ENCODE measurements at places on chromosomes 4 and X.

DNA sequence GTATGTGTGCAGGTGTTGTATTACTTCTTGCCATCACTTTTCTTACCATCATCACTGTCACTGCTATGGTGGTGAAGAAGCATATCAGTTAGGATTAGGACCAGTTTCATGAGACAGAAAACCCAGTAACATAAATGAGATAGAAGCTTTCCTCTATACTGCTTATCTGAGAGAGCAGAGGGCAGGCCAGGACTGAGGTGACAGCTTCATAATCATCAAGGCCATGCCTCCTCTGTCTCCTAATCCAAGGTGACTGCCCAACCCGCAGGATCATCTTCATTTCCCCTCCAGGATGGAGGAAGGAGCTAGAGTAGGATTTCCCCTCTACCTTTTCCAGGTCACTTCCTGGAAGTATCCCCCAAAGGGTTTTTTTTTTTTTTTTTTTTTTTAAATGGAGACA, 35.4 kb downstream of the TMEM131L start:
- DNase-seq, result no peak

DNA sequence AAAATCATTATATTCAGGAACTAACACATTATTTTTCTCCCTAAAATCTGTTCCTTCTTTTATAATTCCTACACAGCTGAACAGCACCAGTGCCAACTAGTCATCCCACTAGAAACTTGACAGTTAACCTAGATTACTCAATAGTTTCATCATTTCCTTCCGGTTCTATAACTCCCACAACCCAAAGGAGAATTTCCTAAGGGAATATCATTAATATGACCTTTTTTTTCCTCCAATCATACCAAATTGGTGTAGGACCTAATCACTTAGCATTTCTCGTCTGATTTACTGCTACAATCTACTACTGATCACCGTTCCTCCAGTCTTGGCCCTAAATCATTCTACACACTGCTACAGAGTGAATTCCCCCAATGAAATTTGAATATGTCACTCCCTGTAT, 45.9 kb downstream of the WDFY3 start:
- DNase-seq, result peak; percentile 63

- DNase-seq, result no peak
These were observed 69.4 kb upstream of the PJA1 start for GRCh38 chrX:69234624-69235023.

GRCh38 chr4:185730387-185730786, 81.6 kb downstream of the SORBS2 start:
- DNase-seq, result no peak

DNA sequence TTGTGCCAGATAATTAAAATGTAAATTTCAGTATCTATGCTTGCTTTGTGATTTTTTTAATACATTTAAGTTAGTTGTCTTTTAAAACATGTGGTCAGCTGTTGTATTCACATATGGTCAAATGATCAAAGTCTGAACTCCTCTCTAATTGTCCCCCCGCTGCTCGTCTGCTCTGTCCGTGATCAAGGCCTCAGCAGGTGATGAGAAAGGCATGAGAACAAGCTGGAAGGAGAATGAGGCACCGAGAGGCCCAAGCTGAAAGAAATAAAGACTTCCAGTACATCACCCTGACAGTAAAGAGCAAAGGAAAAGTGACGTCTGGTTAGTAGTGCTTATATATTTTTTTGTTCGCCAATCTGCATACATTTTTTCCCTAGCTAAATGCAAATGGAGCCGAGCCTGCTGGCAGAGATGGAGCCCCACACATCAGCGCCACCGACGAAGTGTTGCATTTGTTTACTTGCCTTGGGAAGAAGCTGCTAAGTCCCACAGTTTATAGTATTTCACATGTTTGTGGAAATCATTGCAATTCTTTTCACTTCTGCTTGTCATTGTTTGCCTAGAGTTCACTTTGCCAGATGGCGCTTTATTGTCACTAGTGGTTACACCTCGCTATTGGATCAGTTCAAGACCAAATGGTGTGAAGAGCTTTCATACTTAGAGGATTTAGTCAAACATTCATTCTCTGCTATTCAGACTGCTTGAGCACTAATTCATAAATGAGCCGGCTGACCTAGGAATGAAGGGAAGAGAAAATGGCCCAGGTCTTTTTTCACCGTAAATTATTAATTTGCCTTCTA, 181.5 kb downstream of the ZIC3 start:
- no peak for DNase-seq

GRCh38 chr4:13117185-13117584, 367.0 kb downstream of the RAB28 start:
- DNase-seq, result no peak

GRCh38 chr4:20496068-20496467, 204.2 kb upstream of the PACRGL start:
- DNase-seq, result no peak

DNA sequence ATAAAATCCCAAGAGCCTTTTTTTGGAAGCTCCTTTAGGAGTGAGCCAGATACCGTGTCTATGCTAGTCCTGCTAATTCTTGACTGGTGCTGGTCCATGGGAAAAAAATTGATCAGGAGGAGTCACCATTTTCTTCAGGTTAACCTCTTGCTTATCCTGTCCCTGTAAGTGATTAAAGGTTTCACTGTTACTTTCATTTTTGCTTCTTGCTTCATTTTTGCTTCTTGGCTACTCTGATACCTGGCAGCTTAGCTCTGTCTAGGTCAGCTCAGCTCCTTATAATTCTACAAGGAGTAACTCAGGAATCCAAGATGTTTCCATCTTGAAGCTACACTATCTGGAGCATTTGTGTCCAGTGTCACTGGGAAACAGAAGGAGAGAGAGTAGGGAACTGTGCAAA, 45.7 kb downstream of the AFM start:
- no peak for DNase-seq

DNA sequence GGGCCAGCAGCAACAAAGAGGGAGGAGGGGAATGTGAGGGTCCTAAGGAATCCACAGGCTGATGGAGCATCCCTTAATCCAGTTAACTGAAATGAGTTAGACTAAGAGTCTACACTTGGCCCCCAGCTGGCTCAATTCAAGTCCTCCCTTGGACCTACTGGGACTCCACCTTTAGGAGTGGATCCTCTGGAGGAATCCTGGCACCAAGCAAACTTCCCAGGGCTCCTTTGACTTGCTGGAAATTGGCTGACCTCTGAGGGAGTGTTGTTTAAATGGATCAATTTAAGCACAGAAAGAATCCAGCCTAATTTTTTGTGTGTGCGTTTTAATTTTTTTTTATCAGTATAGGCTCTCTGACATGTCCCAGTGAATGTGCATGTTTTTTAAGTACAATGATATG, 114.7 kb downstream of the SHROOM3 start:
- DNase-seq, result no peak

- DNase-seq, result no peak
These were observed 229.4 kb upstream of the GATB start for GRCh38 chr4:151990201-151990600.

DNA sequence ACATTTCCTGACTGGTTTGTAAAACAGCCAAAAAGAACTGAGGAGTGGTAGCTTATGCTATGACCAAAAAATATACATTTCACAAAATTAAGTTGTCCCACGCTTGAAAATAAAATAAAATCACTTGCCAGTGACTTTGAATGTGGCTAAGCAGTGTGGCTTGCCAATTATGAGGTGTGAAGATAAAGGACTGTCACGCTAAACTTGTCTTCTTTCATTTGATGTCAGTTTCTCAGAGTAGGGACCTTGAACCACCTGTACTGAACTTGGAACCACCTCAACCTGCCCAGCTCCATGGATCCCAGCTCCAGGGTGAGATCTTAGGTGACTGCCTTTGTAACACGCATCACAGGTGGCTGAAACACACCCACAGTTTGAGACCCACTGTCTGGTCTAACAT, 113.7 kb upstream of the TBL1X start:
- no peak for DNase-seq

- peak; percentile 53 for DNase-seq
These were observed 104.9 kb downstream of the FAM53A start for GRCh38 chr4:1579001-1579900.

GRCh38 chrX:69724307-69724706, 108.4 kb downstream of the EDA start:
- no peak for DNase-seq

- no peak for DNase-seq
These were observed 365.9 kb downstream of the INPP4B start for GRCh38 chr4:142480244-142480643.

DNA sequence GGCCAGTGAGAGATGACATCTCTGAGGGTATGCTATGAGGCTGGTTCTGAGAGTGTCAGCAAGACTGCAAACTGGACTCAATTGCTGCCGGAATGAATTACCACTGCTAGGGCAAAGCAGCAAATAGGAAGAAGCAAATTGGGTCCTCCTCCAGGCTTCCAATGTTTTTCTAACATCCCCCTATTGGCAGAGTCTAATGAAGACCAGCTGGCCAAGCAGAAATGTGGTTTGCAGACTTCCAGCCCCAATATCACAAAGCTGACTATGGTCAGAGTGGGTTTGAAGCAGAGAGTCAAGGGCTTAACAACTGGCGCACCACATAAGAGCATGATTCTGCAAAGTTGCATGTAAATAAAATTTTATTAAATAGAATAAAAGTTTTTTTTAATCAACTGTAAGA, 225.4 kb upstream of the GLRA2 start:
- no peak for DNase-seq

GRCh38 chr4:169618986-169619385, 1.4 kb upstream of the CLCN3 start:
- DNase-seq, result no peak

- no peak for DNase-seq
These were observed 19.5 kb downstream of the COMMD8 start for GRCh38 chr4:47444031-47444430.

- DNase-seq, result no peak
These were observed 3.1 kb upstream of the DHRSX start for GRCh38 chrX:2503591-2504500.

GRCh38 chr4:85756938-85757337, 282.0 kb downstream of the ARHGAP24 start:
- DNase-seq, result no peak

GRCh38 chrX:11244636-11245035, 48.6 kb upstream of the AMELX start:
- DNase-seq, result peak; percentile 51

Data from fibroblast of the conjunctiva (primary cell).